ENCODE measurements at places on chromosomes 12 and 14.

DNA sequence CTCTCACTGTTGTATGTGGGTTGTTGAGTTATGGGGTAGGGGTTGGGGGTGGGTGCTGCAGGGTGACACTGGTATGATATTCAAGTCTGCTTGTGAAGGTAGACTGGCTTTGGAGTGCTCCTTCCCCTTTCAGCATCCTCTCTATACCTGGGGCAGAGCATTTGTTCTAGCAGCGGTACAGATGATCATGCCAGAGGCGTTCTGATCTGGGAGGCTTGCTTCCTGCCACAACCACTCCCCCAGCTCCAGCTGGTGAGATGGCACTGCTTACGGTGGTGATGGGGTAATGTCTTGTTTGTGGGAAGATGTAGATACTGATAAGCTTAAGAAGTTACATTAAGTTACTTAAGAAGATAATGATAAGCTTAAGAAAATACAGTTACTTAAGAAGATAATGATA is 131.8 kb downstream of the ERC1 start:
- no peak for DNase-seq

GRCh38 chr12:122126713-122127597 is 47.1 kb downstream of the IL31 start:
- no peak for DNase-seq

- DNase-seq, result no peak
These were observed 2.0 kb upstream of the MDM1 start for GRCh38 chr12:68334132-68334531.

DNA sequence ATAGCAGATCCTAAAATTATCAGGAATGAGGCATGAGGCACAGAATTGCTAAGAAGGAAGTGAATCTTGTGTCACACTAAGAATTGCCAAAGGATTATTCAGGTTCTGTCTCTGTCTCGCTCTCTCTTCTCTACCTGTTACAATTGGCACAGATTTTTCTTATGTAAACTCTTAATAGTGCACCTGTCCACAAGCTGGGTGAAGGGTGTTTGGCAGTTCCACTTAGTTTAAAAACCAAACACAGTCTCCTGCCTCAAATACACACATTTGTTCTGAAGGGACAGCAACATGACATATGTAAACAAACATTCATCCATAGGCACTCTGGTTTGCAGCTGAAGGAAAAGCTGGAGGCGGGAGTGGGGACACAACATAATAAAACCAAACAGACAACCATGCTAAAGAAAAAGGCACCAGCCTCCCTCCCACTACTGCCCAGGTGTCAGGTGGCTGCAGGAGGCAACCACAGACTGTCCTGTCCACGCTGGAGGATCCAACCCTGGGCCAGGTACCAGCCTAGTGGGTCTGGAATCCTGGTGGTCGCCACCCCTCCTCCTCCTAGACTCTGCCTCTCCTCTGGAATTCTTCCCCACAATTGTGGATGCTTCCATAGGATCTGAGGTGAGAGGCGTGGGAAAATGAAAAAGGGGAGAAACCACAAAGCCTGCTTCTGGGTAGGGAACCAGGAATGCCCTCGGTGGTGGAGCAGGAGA is 81.2 kb downstream of the TMEM260 start:
- no peak for DNase-seq

DNA sequence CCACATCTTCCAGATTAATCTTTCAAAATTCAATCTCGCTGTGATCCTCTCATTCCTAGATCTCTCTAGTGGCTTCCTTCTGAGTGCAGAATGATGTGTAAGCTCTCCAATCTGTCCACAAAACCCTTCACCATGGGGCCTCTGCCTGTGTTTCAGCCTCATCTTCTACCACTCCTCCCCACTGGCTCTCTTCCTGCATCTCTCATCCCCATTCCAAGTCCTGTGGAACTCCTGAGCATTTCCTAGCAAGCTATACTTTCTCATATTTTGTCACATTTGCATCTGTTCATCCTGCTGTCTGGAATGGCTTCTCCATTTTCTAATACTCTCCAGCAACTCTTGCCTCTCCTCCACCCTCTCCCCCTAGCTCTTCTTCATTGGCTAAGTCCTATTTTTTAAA is 242.0 kb upstream of the DAAM1 start:
- no peak for DNase-seq

DNA sequence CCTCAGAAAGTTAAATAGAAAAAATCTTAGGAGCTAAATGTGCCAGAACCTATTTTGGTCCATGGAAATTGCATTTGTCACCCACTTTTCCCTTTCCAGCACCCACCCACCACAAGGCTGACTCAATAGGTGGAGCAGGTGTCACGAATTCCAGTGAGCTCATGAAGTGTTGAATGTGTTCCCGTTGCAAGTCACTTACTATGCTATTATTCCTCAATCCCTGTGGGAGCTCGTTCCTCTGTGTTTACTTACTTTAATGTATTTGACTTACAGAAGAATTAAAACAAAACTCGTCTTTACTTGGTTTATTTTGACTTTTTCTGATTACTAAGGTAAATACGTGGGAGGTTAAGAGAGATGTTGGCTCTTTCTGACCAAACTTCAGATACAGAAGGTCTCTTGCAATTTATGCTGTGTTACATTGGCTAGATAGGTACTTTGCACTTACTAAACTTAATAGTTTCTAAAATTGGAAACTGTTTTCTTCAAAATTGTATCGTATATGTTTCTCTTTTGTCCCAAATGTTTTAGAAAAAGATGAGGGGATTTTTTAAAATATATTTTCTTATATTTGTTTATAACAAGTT is 269.4 kb upstream of the NOVA1 start:
- DNase-seq, result no peak

- DNase-seq, result no peak
These were observed 27.6 kb upstream of the RFLNA start for GRCh38 chr12:124267205-124267778.

DNA sequence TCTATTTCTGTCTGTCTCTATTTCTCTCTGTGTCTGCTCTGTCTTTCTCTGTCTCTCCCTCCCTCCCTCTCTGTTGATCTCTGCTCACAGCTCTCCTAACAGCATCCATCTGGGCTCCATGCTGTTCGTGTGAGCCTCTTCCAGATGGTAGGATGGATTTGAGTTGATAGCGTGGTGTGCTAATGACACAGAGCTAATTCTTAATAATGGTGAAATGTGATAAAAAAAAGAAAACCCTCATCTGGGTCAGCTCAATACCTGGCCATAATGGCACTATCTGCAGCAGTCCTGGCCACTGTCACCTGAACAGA is 96.4 kb downstream of the AACS start:
- DNase-seq, result no peak

DNA sequence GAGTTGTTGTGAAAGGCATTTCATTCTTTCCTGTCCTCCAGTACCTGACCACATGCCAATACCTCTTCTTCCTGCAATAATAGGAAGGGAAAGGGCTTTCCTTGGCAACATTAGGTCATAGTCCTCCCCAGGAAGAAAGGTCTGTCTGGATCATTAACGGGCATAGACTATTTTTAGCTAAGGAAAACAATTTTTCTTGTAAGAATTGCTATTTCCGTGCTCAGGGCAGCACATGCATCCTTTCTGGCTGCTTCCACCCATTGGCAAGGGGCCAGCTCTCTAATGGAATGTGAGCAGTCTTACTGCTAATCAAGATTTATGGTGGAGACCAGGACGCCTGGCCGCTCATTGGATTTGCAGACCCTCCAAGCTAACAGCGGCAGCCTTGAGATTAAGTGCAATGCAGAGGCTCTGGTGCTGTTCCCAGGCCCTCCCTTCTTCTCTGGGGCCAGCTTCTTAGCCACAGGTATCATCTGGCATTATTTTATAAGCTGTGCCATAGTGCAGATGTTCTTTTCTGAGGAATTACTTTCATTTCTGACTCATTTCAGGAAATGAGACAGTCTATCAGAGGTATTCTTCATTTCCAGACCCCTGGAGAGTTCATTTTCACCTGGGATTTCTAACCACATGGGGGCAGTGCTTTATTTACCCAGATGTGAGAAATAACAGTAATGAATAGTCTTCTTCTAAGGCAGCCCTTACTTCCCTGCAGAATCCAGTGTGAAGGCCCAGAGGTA is 52.9 kb downstream of the ANO6 start:
- DNase-seq, result peak; percentile 84

GRCh38 chr12:127448906-127449305 is 818.1 kb upstream of the TMEM132C start:
- DNase-seq, result no peak

DNA sequence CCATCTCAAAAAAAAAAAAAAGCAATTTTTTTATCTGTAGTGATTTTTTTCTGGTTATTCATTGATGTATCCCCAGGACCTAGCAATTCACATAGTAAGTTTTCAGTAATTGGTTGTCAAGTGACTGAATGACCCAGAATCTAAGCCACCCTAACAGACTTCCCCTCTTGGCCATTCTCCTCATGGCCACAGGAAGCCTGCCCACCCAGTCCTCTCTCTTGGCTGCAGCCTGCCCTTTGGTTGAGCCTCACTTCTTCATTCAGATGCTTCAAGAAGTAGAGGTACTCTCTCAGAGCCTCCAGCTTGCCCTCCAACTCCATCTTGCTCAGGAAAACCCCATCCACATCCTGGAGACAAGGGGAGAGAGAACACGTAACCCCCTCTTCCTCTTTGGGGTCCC is 2.8 kb downstream of the KRT78 start:
- DNase-seq, result no peak

- no peak for DNase-seq
These were observed 583 bp downstream of the DNAH10 start for GRCh38 chr12:123762715-123763052.

GRCh38 chr12:2284321-2284813 is 231.6 kb downstream of the CACNA1C start:
- no peak for DNase-seq
